Stimulated activated CD4-positive, alpha-beta T cell treated with anti-CD3 and anti-CD28 coated beads, TNF-alpha, amount 100 ng/mL, for 48 hours (primary cell): ENCODE measurements at places on chromosomes 16 and 17.

DNA sequence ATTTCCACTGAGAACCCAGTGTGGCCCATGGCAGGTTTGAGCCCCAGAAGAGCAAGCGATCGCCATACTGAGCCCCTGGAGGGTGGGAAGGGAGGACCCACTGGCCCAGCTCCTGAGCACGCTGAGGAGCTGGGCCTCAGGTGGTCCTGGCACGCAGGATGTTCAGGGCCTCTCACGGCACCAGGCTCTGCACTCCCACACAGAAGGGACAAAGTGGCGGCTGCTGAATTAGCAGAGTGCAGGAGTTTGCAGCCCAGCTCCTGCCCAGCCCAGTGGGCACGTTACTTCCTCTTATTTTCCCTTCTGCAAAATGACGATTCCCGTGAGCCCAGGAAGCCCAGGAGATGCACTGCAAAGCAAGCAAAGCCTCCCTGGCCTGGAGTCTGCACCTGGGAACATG lies 42.3 kb upstream of the MTSS2 start:
- no peak for DNase-seq

GRCh38 chr16:49658531-49658930 lies 197.4 kb downstream of the ZNF423 start:
- DNase-seq = no peak

DNA sequence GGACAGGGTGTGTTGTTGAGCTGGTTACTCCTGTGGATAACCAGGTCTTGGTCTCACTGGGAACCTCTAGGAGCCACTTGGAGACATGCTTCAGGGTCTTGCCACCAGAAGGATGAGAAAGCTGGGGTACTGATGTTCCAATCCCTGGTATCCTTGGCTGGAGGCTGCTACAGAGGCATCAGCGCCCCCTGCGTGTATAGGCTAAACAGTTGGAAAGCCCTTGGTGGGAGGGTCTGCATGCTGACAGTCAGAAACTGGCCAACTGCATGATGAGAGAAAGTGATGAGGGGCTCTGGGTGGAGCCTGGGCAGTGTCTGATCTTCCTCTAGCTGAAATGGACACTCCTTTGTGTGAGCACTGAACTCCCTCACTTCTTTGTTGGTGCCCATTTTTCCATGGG lies 536.9 kb downstream of the XYLT1 start:
- DNase-seq = no peak

GRCh38 chr17:62823111-62823893 lies 15.2 kb upstream of the MARCHF10 start:
- no peak for DNase-seq
